NCI-H2029 treated with DMSO at 0.1 percent for 48 hours (cell line): ENCODE measurements at places on chromosomes 11 and 22.

GRCh38 chr22:48242461-48242864 is 1480.0 kb downstream of the TBC1D22A start:
- no peak for DNase-seq

- no peak for DNase-seq
Measured at GRCh38 chr11:63802637-63803414, 10.4 kb upstream of the SPINDOC start.

DNA sequence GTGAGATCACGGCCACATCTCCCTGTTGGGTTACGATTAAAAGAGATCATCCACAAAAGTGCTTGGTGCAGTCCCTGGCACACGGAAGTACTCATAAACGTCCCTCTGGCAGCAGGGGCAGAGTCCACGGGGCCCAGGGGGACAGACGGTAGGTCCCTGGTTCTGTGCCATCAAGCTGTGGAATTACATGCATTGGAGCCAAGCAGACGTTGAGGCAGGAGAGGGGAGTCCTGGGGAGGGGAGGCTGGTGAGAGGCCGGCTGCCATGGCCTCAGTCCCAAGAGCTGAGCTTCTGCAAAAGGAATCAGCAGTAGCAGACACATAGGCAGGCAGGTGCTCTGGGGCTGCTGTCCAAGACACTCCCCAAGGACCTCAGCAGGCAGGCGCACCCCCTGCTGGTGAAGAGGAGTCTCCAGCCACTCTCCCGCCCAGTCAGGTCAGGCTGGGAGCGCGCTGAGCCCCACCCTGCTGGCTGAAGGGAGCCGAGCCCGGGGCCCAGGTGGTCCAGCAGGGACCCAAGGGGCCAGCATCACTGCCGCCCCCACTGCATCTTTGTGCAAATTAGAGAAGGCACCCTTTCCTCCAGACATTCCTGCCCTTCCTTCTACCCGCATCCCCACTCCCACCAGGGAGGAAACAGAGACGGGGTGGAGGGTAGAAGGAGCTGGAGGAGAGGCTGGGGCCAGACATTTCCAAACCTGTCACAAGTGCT is 7.6 kb upstream of the KCTD17 start:
- DNase-seq, result peak; percentile 47

DNA sequence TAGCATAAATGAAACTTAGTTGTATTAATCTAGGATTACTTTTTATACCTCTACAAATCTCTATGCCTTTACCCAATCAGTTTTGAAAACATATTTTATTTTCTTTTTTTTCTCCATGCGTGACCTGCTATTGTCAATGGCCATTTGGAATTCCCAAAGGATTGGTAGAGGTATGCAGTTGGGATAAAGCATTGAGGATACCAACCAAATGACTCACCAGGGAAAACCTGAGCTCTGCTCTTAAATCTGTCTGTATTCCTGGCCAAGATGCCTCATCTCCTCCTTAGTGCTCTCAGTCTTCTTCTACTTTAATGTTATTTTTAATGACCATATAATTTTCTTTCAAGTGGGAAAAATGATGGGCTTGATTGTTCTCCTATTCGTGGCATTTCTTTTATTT is 61.9 kb downstream of the EHF start:
- no peak for DNase-seq

- DNase-seq, result no peak
Measured at GRCh38 chr11:92739041-92739440, 230.4 kb upstream of the MTNR1B start.

GRCh38 chr11:1415631-1416030 is 25.9 kb downstream of the BRSK2 start:
- no peak for DNase-seq

DNA sequence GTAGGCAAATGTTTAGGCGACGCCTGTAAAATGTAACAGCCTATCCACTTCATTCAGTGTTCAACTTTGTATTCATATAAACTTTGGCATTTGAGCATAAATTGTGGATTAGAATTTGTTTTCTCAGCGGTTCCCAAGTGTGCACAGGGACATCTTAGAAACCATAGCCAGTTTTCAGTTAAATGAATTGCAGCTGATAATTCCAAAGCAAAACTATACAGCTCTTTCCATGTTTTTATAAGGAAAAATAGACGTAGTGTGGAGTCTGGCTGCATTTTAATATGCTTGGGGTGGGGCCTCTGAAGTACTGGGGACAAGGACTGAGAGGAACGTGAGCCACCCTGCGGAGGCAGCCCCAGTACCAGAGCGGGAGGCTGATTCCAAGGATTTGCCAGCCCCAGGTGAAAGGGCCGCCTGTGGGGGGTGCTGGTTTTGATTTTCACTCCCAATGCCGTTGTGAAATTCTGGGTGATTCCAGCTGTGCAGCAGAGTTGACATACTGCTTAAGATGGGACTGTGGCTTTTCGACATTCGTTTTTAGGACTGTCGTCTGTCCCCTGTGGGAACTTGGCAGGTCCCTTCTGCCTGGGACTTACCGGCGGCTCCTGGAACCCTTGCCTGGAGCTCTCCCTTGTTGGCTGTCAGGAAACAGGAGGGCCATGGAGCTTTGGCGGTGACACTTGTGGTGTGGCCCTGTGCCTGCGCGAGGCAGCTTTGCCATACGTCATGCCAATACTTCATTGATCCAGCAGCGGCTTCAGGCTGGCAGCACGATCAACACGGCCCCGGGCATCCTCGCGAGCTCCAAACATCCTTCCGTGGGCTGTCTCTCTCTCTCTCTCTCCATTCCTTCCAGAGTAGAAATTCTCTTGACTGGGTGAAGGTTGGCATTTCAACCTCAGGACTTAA is 370.9 kb downstream of the TBC1D22A start:
- no peak for DNase-seq

GRCh38 chr22:50610041-50610451 is 9.5 kb downstream of the MAPK8IP2 start:
- no peak for DNase-seq

DNA sequence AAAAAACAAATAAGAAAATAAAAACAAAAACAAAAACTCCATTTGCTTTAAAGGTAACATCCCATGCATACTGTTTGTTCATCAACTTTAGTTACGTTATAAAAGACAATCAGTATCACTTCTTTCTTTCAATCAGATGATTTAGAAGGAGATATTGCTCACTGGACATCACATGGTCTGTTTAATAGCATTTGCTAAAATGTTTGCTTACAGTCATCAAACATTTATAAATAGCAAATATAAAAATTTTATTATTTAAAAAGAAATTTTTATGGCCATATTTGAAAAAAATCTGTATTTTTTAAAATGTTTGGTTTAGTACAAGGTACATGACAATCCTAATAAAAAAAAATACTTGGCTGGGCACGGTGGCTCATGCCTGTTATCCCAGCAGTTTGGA is 22.6 kb downstream of the MMP26 start:
- DNase-seq, result no peak

GRCh38 chr22:20080445-20080775 is 369 bp downstream of the DGCR8 start:
- no peak for DNase-seq

- DNase-seq, result peak; percentile 53
Measured at GRCh38 chr22:47850644-47851151, 1088.2 kb downstream of the TBC1D22A start.

DNA sequence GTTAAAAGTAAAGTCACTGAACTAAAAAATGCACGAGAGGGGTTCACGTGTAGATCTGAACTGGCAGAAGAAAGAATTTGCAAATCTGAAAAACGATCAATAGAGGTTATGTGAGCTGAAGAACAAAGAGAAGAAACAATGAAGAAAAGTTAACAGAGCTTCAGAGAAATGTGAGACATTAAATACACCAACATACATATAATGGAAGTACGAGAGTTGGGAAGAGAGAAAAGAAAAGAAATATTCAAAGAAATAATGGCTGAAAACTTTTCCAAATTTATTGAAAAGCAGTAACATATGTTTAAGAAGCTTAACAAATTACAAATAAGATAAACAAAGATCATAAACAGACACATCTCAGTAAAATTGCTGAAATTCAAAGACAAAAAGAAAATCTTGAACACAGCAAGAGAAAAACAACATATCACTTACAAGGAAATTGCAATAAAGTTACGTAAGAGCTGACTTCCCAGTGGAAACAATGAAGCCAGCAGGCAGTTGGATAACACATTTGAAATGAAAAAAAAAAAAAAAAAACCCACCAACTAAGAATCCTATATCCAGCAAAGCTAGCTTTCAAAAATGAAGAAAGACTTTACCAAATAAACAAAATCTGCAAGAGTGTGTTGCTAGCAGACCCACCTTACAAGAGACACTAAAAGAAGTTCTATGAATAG is 56.8 kb downstream of the EMSY start:
- no peak for DNase-seq

- no peak for DNase-seq
Measured at GRCh38 chr22:49503896-49504521, 323.7 kb downstream of the BRD1 start.

GRCh38 chr11:62024936-62025486 is 57.6 kb upstream of the FTH1 start:
- no peak for DNase-seq

- DNase-seq, result no peak
Measured at GRCh38 chr22:19928207-19928606, 13.4 kb upstream of the COMT start.
